ENCODE measurements at places on chromosomes 7 and 10. TPM values are rescaled to one million over a fixed set of nuclear protein-coding genes. Genes with fewer than 3 reads are reported as not detected.

LRRTM3 gene
- 0.09 TPM for total RNA-seq

NANOS1 gene
- total RNA-seq, result 12.2 TPM

RASA4B gene
- 9.1 TPM for total RNA-seq

GDF2 gene
- not detected for total RNA-seq

PIK3AP1 gene
- total RNA-seq, result 27.3 TPM

EPDR1 gene
- total RNA-seq, result 9.1 TPM

EGR2 gene
- total RNA-seq, result 5.5 TPM

C10orf67 gene
- 0.60 TPM for total RNA-seq

MBL2 gene
- total RNA-seq, result not detected

GFRA1 gene
- 58.9 TPM for total RNA-seq

PTPRE gene
- total RNA-seq, result 89.7 TPM

SERPINE1 gene
- 36.4 TPM for total RNA-seq

PAPOLB gene
- 1.4 TPM for total RNA-seq

CUTC gene
- 42.3 TPM for total RNA-seq

TMEM236 gene
- total RNA-seq, result 3.3 TPM

PTPN20 gene
- total RNA-seq, result 4.8 TPM

NFE2L3 gene
- total RNA-seq, result 5.8 TPM

PLXNA4 gene
- total RNA-seq, result 46.7 TPM

TBX20 gene
- total RNA-seq, result not detected
